ENCODE measurements at places on chromosomes 5 and 9.

- no peak for DNase-seq
Measured at GRCh38 chr9:99235926-99236634, 14.0 kb downstream of the SEC61B start.

DNA sequence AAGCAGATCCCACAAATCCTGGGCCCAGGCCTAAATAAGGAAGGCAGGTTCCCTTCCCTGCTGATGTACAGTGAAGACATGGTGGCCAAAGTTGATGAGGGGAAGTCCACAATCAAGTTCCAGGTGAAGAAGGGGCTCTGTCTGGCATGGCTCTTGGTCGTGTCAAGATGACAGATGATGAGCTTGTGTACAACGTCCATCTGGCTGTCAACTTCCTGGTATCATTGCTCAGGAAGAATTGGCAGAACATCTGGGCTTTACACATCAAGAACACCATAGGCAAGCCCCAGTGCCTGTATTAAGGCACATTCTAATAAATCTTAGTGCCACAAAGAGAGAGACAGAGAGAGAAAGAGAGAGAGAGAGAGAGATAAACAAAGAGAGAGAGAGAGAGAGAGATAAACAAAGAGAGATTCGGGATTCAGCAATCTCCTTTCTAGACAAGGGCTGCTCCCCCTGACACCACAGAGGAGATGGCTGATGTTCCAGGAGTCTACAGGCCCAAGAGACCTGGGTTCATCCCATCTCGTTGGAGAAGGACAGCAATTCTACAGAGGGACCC is 45.5 kb upstream of the HSPA9 start:
- DNase-seq: no peak

GRCh38 chr9:82128011-82128696 is 139.6 kb downstream of the SPATA31D1 start:
- no peak for DNase-seq

DNA sequence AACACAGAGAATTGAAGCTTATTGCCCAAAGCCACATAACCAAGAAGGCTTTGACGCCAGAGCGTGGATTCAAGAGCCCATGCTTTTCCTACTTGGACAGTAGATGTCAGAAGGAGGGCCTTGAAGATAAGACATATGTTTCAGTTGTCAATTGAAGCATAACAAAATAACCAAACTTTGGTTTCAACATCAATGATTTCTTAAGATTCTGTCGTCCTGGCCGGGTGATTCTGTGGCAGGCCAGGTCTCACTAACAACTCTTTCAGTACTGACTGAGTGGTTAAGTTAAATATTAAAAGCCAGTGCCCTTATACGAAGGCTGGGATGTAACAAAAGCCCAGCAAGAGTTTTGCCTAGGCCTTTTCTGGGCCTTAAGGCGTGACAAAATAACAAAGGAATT is 94.0 kb downstream of the RCL1 start:
- DNase-seq: no peak

DNA sequence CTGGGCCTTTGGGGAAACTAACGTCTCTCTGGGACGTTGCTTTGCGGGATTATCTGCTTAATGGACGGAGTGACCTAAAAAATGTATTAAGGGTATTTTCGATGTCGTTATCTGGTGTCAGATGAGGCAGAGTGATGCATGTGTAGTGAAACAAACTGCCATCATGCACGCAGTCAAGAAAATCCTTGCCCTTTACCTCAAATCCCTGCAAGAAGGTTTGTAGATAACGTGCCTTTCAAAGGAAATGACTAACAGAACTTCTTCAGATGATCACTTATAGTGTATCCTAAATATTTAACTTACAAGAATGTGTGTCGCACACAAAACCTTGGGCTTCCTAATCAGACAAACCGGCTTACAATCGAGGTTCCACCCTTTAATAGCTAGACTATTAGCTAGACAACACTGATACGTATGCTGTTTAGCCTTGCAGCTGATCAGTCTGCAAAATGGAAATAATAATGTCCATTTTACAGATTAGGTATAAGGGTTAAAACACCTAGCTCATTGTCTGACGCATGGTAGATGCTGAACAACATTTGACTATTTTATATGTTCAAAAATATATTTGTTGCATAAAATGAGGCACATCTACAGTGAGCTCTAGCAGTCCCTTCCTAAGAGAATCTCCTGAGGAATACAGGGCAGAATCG is 541 bp upstream of the TBCA start:
- no peak for DNase-seq

- DNase-seq: no peak
Measured at GRCh38 chr5:41240390-41240789, 27.1 kb upstream of the C6 start.

- DNase-seq: no peak
Measured at GRCh38 chr9:93122721-93123221, 11.3 kb downstream of the NINJ1 start.
